ENCODE measurements at places on chromosomes 6 and 20.
A peak's percentile ranks its signal among the peaks of the same experiment; 100 is the strongest.

DNA sequence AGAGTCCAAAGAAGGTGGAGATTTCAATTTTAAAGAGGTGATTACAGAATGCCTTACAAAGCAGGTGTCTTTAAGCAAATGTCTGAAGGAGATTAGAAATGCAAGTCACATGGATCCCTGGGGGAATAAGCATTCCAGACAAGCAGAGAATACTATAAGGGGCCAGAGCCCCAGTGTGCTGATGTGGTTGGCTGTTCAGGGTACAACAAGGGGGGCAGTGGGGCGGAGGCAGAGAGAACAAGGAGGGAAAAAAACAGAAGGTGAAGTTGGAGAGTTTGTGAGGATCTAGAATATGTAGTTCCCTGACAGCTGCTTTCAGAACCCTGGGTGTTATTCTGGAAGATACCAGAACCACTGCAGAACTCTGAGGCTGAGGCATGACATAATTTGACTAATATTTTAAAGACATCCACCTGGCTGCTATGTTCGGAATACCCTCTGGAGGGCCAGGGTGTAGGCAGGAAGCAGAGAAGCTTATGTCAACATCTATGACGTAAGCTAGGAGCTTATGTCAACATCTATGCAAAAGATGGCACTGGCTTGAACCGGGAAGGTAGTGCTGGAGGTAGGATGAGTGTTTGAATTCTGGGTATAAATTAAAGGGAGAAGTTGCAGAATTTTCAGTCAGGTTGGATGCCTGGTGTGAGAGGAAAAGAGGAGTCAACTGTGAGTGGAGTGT, 276.3 kb upstream of the AGPAT4 start:
- DNase-seq, result no peak

- no peak for DNase-seq
Measured at GRCh38 chr20:21129861-21130260, 4.0 kb downstream of the KIZ start.

GRCh38 chr20:52071136-52071535, 120.4 kb downstream of the ZFP64 start:
- DNase-seq, result no peak

DNA sequence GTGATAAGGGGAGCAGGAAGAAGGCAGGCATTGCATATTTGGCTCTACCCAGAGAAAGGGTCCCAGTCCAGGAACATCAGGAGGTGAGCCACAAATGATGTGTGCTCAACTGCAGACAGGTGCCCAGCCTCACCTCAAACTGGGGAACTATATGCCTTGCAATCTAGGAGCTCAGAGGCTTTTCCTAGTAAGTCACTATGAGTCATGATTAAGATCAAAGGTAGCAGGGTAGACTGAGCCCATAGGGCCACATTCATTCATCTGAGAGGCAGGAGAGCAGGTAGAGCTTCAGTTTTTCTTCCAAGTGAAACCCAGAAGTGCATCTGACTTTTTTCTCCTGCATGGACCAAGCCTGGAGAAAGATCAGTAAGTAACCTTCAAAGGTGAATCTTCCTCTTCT, 31.3 kb downstream of the MARCKS start:
- DNase-seq, result no peak

- no peak for DNase-seq
Measured at GRCh38 chr6:40799296-40800140, 212.4 kb upstream of the LRFN2 start.

- no peak for DNase-seq
Measured at GRCh38 chr6:143325379-143326140, 124.9 kb downstream of the ADAT2 start.

GRCh38 chr6:37985355-37985754, 165.8 kb downstream of the ZFAND3 start:
- no peak for DNase-seq

GRCh38 chr6:74357321-74357720, 661.3 kb downstream of the CD109 start:
- no peak for DNase-seq

GRCh38 chr20:51462566-51463276, 79.8 kb downstream of the NFATC2 start:
- DNase-seq, result no peak

- no peak for DNase-seq
Measured at GRCh38 chr20:7856756-7857155, 83.5 kb downstream of the HAO1 start.

GRCh38 chr6:12637960-12638641, 78.5 kb upstream of the PHACTR1 start:
- DNase-seq, result peak; percentile 78

DNA sequence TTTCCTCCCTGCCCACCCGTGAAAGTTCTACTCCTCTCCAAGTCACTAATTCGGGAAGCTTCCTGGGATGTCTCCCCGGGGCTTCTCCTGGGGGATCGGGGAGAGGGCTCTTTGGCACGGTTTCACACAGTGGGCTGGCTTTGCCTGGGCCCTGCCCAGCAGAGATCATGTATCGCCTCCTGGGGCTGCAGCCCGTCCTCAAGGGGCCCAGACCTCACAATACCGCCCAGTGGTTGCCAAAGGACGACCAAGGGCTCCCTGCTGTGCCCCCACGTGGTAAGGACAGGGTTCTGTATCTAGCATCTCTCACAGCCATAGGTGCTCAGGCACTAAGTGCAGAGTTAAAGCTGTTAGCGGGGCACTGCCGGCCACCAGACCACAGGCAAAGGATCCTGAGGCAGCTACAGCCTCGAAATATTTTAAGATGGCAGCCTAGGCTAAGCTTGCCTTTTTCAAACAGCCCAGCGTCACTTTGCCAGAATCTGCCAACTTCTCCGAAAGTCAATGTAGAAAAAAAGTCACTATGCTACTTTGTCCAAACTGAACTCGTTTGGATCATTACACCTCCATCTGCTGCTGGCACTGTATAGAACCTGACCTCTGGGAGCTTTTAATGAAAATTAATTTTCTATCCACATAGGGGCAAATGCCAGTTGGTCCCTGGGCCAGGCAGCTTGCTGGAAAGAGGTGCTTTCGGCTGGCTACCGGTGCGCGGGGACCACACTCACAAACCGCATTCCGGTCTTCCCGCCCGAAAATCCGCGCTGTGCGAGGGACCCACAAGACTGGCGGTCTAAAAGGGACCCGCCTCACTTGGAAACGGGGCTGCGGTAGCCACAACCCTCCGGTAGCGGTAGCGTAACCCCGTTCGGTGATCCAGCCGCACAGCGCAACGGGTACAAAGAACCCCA, 1.3 kb upstream of the NNAT start:
- DNase-seq, result peak; percentile 28

DNA sequence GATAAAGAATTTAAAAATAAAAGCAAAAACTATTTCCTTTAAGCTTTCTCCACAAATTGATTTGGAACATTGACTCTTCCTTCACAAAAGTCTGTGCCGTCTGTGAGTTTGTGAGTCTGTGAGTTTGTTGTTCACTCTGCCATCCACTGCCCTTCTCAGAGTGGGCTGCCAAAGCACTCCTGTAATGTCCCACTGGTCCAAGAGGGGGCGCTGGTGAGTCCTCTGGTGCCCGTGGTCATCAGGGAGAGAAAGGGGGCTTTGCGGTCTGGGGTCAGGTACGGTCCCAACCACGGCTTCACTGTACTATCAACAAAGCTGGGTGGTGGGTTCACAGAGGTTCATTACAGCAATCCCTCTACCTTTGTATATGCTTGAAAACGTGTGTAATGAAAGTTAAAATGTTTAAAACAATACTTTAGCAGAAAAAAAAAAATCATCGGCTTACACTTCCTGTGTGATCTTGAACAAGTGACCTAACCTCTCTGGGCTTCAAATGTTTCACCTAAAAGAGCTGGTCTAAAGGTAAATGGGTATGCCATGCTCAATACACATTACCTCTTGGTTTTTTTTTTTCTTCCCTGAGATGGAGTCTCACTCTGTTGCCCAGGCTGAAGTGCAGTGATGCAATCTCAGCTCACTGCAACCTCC, 5.6 kb upstream of the ANKRD60 start:
- DNase-seq, result peak; percentile 55

- peak; percentile 41 for DNase-seq
Measured at GRCh38 chr20:32762754-32763201, 593 bp downstream of the DNMT3B start.

- DNase-seq, result no peak
Measured at GRCh38 chr6:31485055-31485454, 12.9 kb upstream of the MICB start.

GRCh38 chr6:151180330-151181048, 59.3 kb upstream of the AKAP12 start:
- DNase-seq, result peak; percentile 30

GRCh38 chr6:138485005-138485545, 14.2 kb downstream of the NHSL1 start:
- no peak for DNase-seq

- peak; percentile 77 for DNase-seq
Measured at GRCh38 chr6:139230391-139230840, 61.4 kb downstream of the TXLNB start.

DNA sequence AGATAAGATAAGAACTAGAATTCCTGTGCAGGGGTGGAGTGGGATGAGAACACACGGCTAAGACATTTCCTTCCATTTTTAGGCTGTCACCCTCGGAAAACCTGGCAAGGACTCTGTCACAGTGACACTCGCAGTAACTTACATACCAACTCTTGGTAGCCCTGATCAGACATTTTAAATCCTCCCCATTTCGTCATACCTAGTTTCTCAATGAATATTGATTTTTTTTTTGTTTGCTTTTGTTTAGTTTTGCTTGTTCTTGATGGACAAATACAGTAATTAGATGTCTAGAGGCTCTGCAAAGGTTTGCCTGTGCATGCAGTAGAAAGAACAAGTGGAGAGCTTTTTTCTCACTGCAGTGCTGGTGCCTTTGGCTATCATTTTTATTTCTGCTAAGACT, 213.0 kb upstream of the FAM83B start:
- no peak for DNase-seq

- peak; percentile 64 for DNase-seq
Measured at GRCh38 chr6:116476002-116476678, 15.0 kb downstream of the CALHM6 start.

DNA sequence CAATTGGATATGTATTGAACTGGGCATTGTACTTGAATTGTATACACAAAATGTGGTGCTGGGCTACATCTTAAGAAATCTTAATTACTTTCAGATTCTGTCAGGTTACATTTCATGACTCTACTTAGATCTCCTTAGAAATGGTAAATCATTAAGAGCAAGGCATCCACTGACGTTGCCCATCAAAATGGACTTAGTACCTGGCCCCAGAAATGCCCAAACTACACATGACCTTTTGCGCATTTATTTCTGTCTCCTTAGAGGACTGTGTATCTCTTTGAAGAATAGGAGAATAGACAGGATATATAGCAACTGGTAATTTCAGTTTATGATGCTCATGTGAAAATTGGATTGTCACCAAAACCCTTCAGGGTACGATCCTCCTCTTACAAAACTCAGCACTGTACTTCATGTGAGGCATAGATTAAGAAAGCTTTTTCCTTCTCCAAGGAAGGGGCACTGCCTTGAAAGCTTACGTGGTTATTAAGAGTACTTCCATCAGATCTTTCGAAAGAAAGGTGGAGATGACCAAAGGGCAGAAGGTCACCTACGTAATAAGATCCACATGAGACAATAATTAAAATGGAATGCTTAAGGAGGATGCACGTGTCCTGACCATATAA, 61.4 kb upstream of the BMP2 start:
- DNase-seq, result no peak

GRCh38 chr20:31861135-31861384, 9.3 kb downstream of the DUSP15 start:
- peak; percentile 23 for DNase-seq

DNA sequence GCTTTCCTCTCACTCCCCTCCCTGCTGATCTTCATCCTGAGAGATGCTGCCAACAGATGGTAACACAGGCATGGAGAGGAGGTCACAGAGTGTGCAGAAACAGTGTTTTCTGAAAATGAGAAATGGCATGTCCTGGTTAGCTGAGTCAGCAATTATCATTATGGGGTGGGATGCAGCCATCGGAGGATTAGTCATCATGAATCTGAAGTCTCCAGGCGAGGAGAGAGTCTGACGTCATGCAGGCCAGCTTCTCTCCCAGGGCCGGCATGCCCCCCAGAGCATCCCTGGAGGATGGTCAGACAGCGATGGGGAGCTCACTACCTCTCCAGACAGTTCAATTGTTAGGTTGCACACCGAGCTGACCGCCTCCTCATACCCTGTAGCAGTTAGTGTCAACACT, 4.7 kb upstream of the GTSF1L start:
- DNase-seq, result no peak

- no peak for DNase-seq
Measured at GRCh38 chr20:19016140-19016497, 196.3 kb upstream of the SLC24A3 start.

DNA sequence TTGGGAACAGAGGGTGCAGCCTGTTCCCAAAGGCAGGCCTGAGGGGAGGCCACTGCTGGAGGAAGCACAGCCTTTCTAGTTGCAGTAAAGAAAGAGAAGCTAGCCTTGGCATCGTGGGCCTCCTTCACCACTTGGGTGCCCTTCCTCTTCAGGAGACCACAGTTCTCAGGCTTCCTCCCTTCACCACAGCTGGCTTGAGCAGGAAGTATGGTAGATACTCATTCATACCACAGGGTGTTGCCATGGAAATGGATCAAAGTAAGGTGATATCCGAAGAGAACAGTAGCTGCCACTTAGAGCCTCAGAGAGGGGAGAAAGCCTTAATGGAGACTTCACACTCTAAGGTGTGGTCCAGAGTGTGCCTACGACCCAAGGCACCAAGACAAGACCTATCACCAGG, 120.4 kb upstream of the RIPOR2 start:
- DNase-seq, result peak; percentile 16

GRCh38 chr6:12354499-12354898, 64.3 kb downstream of the EDN1 start:
- DNase-seq, result peak; percentile 52

GRCh38 chr6:106728296-106728870, 99.0 kb downstream of the QRSL1 start:
- DNase-seq, result peak; percentile 40

GRCh38 chr6:104711371-104711770, 148.3 kb downstream of the HACE1 start:
- no peak for DNase-seq

DNA sequence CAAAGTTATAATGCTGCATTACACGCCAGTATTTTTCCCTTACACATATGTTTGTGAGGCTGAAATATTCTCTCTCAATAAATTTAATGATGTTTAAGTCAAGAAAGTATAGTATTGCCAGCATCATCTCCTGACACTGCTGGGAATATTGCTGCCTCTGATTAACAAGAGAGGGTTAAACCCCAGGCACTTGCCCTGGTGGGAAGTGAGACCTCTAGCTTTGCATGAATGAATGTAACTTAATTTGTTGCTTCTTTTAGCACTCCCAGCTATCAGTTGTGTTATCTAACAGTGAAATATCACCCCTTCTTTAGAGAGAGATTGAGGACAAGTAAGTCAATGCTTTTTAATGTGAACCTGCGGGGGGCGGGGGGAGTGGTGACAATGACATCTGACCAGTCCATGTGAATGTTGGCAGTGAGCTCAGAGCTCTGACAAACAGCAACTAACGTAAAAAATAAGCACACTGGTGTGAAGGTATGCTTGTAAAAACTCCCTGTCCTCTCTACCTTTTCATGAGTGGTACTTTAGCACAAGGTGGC, 9.8 kb downstream of the FOXA2 start:
- DNase-seq, result no peak

Data from NAMALWA (cell line).